ENCODE measurements at places on chromosomes 12 and 14.
A peak's percentile ranks its signal among the peaks of the same experiment; 100 is the strongest.

GRCh38 chr14:35632271-35632670, 98.3 kb downstream of the INSM2 start:
- H3K4me3 ChIP-seq = no peak overlapping the region
- no peak overlapping the region for H3K27ac ChIP-seq
- peaks cover 34% of the 10 kb centered on the region for H3K36me3 ChIP-seq

GRCh38 chr14:75426332-75427125, 1.3 kb upstream of the JDP2 start:
- no peaks in the 10 kb centered on the region for H3K36me3 ChIP-seq
- H3K27ac ChIP-seq = peak overlapping the region; percentile 78
- DNase-seq = no peak
- peaks cover 17% of the 10 kb centered on the region for H3K4me1 ChIP-seq
- no peaks in the 10 kb centered on the region for H3K27me3 ChIP-seq

GRCh38 chr14:36134038-36134437, 42.5 kb downstream of the PTCSC3 start:
- no peaks in the 10 kb centered on the region for H3K4me1 ChIP-seq
- no peak for DNase-seq
- no peaks in the 10 kb centered on the region for H3K27me3 ChIP-seq
- H3K27ac ChIP-seq = no peak overlapping the region
- no peak overlapping the region for H3K4me3 ChIP-seq

DNA sequence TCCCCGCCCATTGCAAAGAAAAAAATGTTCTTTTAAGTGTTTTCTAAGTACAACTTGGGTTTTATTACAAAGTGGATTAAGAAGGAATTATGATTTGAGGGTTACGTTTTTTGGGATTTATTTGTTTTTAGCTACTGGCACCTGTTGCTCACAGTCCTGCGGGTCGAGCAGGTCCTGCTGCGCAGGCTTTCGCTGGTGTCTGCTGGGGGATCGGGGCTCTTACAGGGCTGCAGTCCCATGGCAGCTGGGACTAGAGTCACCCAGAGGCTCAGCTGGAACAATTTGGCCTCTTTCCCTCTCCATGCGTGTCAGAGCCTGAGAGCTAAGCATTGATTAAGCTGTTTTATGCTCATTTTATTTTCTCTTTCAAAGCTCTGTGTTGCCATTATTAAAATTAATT, 55.6 kb upstream of the DYNC1H1 start:
- peaks cover 72% of the 10 kb centered on the region for H3K36me3 ChIP-seq
- H3K4me3 ChIP-seq = no peak overlapping the region
- H3K27me3 ChIP-seq = no peaks in the 10 kb centered on the region
- DNase-seq = no peak

DNA sequence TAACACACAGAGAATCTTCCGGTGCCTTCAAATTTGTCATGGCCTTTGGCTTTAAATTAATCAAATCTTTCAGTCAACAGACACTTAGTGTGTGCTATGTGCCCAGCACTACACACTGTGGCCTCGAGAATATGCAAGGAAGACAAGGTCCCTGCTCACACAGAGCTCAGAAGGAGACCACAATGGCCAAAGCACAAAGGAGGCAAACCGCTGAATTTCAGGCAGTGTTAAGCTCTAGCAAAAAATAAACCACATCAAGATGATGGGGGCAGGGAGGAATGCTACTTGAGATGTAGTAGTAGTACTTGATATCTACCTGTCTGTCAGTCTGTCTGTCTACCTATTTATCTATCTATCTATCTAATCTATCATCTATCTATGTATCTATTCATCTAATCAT, 227.9 kb downstream of the TMEM132D start:
- H3K4me1 ChIP-seq = no peaks in the 10 kb centered on the region
- no peaks in the 10 kb centered on the region for H3K36me3 ChIP-seq
- H3K27ac ChIP-seq = no peak overlapping the region
- no peak overlapping the region for H3K4me3 ChIP-seq
- DNase-seq = no peak
